ENCODE measurements at places on chromosomes 1 and 21.

DNA sequence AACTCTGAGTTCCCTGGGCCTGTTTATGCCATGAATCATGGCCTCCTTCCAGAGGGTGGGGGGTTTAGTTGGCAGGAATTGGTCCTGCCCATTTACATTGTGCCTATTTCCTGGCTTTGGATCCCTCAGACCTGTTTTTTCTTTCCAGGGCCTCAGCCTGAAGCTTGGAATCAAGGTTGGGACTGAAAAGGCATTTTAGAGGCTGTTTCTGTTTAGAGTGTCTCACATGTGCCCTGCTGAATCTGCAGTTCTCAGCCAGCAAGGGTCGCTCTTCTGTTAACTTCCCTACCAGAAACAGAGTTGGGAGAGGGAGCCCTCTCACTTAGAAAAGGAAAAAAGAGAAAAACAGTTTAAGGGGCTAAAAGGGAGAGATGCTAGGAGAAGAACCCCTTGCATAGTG is 191.1 kb downstream of the PTPRC start:
- no peak overlapping the region for H3K27ac ChIP-seq
- H3K36me3 ChIP-seq, result no peaks in the 10 kb centered on the region
- no peaks in the 10 kb centered on the region for H3K27me3 ChIP-seq
- DNase-seq, result peak; percentile 61

DNA sequence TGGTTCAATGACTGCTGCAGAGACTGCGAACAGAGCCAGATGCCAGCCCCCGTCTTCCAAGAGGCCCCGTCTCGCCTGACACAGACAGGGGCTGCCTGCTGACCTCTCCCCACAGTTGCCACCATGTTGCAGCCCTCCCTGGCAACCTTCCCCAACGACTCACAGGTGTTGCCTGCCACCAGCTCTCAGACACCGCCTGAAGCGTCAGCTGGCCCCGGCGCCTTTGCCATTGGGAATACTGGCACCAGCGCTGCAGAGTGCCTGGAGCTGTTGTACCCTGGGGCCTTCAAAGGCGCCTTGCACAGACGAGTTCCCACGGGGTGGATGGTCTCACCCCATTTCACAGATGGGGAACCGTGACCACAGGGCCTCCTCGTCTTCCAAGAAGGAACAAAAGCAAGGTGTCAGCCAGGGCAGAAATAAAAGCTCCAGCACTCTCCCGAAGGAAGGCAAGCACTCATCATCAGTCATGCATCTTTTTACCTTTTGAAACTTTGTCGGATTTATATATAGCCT is 167.0 kb downstream of the ADSS2 start:
- no peak overlapping the region for H3K4me3 ChIP-seq
- no peaks in the 10 kb centered on the region for H3K36me3 ChIP-seq
- no peak for DNase-seq
- no peaks in the 10 kb centered on the region for H3K27me3 ChIP-seq
- no peak overlapping the region for H3K27ac ChIP-seq

GRCh38 chr1:44707959-44708831 is 22.8 kb downstream of the RNU5D-1 start:
- no peaks in the 10 kb centered on the region for H3K27me3 ChIP-seq
- peak overlapping the region; percentile 27 for H3K27ac ChIP-seq
- DNase-seq, result peak; percentile 87
- H3K36me3 ChIP-seq, result no peaks in the 10 kb centered on the region
- peak overlapping the region; percentile 35 for H3K4me3 ChIP-seq

GRCh38 chr1:198677871-198678270 is 39.0 kb downstream of the PTPRC start:
- peak overlapping the region; percentile 28 for H3K4me3 ChIP-seq
- H3K27ac ChIP-seq, result peak overlapping the region; percentile 99
- H3K36me3 ChIP-seq, result peaks cover 20% of the 10 kb centered on the region
- H3K4me1 ChIP-seq, result peaks cover 100% of the 10 kb centered on the region
- peak; percentile 72 for DNase-seq

- H3K4me1 ChIP-seq, result no peaks in the 10 kb centered on the region
- H3K36me3 ChIP-seq, result no peaks in the 10 kb centered on the region
- no peak overlapping the region for H3K27ac ChIP-seq
- no peak overlapping the region for H3K4me3 ChIP-seq
- no peak for DNase-seq
- H3K27me3 ChIP-seq, result no peaks in the 10 kb centered on the region
Measured at GRCh38 chr21:29786496-29787360, 153.1 kb downstream of the GRIK1 start.

GRCh38 chr1:85582687-85583591 is 2.4 kb downstream of the CCN1 start:
- no peak overlapping the region for H3K4me3 ChIP-seq
- no peak overlapping the region for H3K27ac ChIP-seq
- H3K27me3 ChIP-seq, result no peaks in the 10 kb centered on the region
- H3K36me3 ChIP-seq, result no peaks in the 10 kb centered on the region
- no peaks in the 10 kb centered on the region for H3K4me1 ChIP-seq

DNA sequence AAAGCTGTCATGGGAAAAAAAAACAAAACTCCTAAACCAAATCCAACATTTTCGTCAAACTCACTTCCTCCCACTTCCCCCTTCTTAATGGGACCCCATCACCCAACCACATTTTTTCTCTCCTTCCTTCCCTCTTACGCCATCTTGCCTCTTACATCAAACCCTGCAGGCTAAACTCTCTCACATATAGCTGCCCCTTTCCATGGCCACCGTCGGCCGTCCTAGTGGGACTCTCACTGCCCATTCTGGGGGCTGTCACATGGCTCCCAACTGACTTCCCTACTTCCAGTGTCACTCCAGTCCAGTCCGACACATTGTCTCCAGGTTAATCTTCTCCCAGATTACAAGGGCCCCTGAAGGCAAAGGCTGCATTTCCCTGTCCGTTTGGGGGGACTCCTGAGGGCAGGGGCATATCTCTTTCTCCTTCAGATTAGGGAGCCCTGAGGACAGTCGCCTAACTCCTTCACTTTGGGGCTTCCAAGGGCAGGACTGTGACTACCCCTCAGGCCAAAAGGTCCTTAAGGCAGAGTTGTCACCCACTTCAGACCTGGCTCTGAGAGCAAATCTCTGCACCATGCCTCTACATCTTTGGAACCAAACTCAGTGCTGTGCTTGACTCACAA is 658 bp downstream of the UBXN11 start:
- DNase-seq, result peak; percentile 82
- H3K4me3 ChIP-seq, result peak overlapping the region; percentile 98
- no peaks in the 10 kb centered on the region for H3K27me3 ChIP-seq
- H3K36me3 ChIP-seq, result no peaks in the 10 kb centered on the region
- peak overlapping the region; percentile 78 for H3K27ac ChIP-seq

GRCh38 chr1:214637722-214638458 is 34.9 kb downstream of the CENPF start:
- H3K27me3 ChIP-seq, result no peaks in the 10 kb centered on the region
- DNase-seq, result peak; percentile 71
- H3K27ac ChIP-seq, result no peak overlapping the region
- no peaks in the 10 kb centered on the region for H3K4me1 ChIP-seq
- no peak overlapping the region for H3K4me3 ChIP-seq

DNA sequence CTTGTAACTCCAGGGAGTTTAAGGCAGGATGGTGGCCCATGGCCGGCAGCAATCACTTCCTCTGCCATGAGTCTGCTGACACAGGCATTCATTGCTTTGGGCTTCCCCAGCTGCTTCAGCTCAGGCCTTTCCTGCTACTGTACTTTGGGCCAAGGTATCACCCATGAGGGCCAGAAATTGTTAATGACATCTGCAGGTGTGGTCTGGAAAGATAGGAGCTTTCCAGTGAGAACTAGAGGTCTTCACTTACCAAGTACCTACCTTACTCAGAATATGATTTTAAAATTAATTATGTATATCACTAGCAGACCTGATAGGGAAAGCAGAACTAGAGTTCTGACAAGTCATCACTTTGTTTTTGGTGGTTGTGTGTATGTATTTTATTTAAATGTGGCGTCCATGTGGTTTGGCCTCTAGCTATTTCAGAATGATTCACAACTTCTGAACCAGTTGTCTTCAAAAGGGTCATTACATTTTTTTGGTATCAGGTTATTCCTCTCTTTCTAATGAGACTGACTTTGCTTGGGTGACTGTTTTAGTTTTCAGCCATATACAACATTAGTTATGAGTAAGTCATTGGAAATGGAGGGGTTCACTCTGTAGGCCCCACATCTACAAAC is 2.7 kb downstream of the RGL1 start:
- no peaks in the 10 kb centered on the region for H3K36me3 ChIP-seq
- DNase-seq, result no peak
- no peaks in the 10 kb centered on the region for H3K27me3 ChIP-seq
- H3K4me1 ChIP-seq, result no peaks in the 10 kb centered on the region

DNA sequence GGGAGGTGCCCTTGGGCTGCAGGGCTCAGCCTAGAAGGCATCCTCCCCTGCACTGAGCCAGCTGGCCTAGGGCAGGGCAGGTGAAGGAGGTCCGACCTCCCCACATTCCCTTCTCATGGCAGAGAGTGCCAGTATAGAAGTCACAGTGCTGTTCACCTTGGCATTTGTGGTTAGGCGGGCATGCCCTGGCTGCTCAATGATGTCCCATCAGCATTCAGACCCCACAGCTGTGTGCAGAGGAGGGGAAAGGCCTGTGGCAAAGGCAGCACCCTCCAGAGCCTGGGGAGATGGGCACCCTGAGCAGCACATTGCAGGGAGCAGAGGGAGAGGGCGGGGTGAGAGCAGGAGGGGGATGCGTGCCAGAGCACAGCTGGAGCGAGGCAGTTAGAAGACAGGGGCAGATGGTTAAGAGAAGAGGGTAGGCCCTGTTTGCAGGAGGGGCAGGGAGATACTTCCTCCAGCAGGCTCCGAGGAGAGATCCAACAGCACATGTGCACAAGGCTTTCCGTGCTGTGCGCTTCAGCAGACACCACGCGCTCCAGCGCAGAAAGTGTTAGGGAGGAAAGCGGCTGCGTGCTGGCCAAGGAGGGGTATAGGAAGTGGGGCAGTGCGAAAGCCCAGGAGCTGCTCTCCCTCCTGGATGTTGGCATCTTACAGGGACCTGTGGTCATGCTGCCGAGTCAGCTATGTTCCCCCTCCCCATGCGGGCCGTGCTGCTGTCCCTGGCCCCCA is 43.7 kb upstream of the COL6A1 start:
- no peaks in the 10 kb centered on the region for H3K4me1 ChIP-seq
- H3K27ac ChIP-seq, result no peak overlapping the region
- no peaks in the 10 kb centered on the region for H3K36me3 ChIP-seq
- H3K4me3 ChIP-seq, result no peak overlapping the region
- no peak for DNase-seq

GRCh38 chr1:30830537-30830936 is 73.0 kb upstream of the LAPTM5 start:
- no peak for DNase-seq
- H3K27me3 ChIP-seq, result no peaks in the 10 kb centered on the region
- no peak overlapping the region for H3K27ac ChIP-seq

DNA sequence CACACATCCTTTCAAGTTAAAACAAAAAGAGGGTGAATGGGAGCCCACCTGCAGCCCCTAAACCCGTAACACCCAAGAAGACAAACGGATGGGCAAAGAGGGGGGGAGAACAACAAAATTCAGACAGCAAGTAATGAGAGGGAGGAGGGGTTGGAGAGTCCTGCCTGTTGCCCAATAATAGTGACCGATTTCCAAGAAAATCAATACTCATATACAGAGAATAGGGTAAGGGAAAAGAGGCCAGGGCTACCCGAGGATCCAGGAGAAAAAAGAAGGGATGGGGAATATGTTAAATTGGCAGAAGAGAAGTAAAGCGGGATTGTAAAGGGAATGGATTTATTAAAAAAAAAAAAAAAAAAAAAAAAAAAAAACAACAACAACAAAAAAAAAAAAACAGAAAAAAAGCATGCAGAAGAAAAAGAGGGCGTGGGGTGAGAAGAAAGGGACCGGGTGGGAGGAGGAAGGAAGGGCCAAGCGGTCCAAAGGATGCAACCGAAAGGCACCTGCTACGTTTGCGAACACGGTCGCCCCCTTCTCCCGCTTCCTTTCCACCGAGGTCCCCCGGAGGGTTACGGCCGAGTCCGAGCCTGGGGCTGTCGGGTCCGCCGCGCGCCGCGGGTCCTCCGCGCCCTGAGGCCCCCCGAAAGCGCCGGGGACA is 930 bp downstream of the SLC30A10 start:
- no peak overlapping the region for H3K4me3 ChIP-seq
- DNase-seq, result no peak
- H3K4me1 ChIP-seq, result no peaks in the 10 kb centered on the region

GRCh38 chr1:32612189-32612881 is 38.0 kb downstream of the ZBTB8OS start:
- no peak overlapping the region for H3K4me3 ChIP-seq
- no peaks in the 10 kb centered on the region for H3K27me3 ChIP-seq
- H3K4me1 ChIP-seq, result 0 out of 2 replicates have a peak, but pooled peaks cover 3% of the 10 kb centered on the region
- no peak for DNase-seq

DNA sequence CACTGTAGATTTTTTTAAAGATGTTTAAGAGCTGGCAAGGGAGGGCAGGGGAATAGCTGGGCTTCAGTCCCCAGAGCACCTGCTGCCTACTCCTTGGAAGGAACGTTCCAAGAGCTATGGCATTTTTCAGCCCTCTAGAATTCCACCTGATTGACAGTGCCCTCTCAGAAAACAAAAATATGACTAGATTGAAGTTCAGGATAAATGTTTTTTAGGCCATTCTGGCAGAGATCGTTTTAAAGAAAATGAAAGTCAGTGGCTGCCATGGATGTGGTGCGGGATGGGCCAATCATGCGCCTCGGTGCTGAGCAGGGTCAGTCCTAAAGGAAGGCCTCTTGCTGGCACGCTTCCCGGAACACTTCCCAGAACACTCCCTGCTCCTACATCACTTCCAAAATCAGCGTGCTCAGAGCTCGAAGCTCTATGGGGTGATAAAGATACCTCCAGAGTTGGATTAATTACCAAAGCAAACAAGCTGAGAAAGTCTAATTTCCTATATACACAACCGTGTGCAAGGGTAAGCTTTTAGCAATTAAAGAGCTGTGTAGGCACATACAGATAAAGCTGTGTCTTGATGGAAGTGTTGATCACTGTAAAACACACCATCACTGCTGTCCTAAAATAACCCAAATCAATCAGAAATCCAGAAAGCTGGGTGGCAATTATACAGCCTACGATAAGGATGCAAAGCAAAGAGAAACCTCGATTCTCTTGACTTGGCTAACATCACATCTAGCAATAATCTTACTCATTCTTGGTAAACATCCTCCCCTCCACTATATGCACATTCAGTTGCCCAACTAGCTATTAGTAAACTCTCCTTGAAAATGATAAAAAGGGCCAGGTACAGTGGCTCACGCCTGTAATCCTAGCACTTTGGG is 34.6 kb downstream of the TGFBR3 start:
- no peaks in the 10 kb centered on the region for H3K4me1 ChIP-seq
- H3K36me3 ChIP-seq, result no peaks in the 10 kb centered on the region
- no peak for DNase-seq
- H3K27ac ChIP-seq, result no peak overlapping the region

- H3K4me3 ChIP-seq, result no peak overlapping the region
- no peak overlapping the region for H3K27ac ChIP-seq
- no peaks in the 10 kb centered on the region for H3K4me1 ChIP-seq
- H3K27me3 ChIP-seq, result no peaks in the 10 kb centered on the region
Measured at GRCh38 chr1:169461390-169462000, 24.2 kb downstream of the SLC19A2 start.

Measured in Karpas-422 (cell line).